ENCODE measurements at places on chromosomes 6 and 20.

- DNase-seq = no peak
Measured at GRCh38 chr6:83879746-83880145, 20.3 kb downstream of the CYB5R4 start.

- DNase-seq = no peak
Measured at GRCh38 chr20:31841928-31842327, 3.5 kb downstream of the FOXS1 start.

GRCh38 chr6:159642481-159642880 lies 50.6 kb downstream of the SOD2 start:
- DNase-seq = no peak

- DNase-seq = peak; percentile 13
Measured at GRCh38 chr6:125987026-125987617, 782 bp downstream of the TRMT11 start.

DNA sequence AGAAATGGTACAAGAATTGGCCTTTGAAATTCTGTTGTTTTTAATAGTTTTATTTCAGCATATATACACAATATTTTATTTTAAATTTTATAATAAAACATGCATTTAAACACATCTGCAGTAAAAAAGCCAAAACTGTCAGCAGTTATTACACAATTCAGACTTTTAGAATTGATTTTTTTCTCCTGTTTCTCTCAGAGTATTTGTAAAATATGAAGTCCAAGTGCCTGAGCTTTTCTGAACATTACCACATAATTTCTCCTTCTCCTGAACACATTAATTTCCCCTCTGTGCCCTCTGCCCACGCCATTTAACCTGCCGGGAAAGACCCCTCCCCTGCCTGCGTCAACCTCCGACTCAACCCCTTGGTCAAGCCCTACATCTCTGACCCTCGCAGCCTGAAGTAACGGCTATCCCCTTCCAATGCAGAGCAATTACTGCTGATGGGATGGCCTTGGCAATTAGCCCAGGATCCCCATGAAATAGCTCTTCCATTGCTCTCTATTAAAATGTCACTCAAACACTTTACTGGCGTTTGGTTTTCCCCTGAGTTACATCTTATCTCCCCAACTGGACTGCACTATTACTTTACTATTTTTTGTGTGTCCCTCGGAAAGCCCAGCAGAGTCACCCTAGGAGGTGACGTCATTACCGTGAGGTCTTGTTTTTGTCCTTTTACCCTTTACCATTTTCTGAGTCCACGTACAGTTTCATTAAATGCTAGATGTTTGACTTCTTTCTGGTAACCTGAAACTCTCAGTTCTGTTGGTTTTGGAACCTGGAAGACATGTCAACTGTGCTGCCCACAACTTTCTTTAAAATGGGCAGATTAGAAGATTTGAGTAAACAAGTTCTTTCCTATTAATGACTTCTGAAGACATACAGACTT lies 146.7 kb upstream of the TAB2 start:
- no peak for DNase-seq

DNA sequence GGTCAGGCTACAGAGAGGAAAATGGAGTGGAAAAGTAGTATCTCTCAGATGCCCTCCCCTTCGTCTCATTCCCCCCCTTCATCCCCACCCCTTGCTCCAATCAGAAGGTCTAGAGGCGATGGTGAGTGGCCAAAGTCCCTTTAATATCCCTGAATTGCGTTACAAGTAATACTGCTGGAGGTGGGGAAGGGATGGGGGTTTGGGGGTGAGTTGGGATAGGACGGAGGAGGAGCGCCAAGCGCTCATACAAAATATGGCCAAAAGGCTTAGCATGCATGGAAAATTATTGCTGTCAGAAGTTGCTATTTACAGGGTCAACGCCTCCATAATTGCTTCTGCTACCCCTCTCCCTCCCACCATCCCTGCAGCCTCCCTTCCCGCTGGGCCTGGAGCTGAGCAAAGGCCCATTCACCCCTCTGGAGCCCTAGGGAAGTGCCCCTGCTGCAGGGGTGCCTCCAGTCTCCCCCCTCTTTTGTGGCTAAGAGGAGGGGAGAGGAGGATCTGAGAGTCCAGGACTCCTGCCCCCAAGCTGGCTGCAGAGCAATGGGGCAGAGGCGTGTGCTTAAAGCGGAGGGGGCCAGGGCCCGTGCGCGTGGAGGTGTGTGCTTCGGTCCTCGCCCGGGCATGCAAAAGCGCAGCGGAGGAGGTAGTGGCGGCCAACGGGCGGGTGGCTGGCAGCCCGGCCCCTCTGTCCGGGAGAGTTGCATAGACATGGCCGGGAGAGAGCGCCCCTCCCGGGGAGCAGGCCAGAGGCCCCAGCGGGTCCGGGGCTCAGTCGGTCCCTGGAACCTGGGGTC lies 8.7 kb upstream of the SRXN1 start:
- no peak for DNase-seq

DNA sequence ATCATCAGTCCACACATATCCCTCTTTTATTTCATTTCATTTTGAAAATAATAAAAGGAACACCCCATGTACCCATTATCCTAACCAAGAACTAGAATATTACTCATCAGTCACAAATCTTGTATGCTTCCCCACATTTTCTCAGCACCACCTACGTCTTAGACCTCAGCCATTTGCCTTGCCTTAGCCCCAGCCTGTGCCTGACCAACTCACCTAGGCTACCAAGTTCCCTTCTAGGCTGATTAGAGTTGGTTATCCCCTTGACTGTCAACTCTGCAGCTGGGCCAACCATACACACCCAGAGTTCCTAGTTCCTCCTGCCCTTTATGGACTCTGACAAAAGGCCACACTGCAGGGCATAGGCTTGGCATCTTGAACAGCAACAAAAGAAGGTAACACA lies 33.4 kb upstream of the IPCEF1 start:
- no peak for DNase-seq

DNA sequence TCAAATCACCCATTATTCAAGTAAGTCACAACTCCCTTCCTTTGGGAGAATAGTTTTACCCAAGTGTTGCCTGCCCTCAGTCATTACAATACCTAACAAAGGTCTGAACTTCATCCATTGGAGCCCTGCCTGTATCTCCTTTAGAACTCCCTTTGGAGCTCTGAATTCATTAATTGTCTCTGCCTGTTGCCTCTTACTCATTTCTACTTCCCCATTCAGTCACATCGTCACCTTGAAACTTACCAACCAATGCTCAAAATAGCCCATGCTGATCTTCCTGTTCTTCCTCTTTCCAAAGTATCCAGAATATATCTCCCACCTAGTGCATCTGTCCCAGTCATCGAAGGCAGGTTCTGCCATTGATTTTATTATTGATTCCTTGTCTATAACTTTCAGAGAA lies 120.7 kb upstream of the ADGRF1 start:
- DNase-seq = no peak

GRCh38 chr6:17491416-17492142 lies 98.2 kb downstream of the CAP2 start:
- no peak for DNase-seq

DNA sequence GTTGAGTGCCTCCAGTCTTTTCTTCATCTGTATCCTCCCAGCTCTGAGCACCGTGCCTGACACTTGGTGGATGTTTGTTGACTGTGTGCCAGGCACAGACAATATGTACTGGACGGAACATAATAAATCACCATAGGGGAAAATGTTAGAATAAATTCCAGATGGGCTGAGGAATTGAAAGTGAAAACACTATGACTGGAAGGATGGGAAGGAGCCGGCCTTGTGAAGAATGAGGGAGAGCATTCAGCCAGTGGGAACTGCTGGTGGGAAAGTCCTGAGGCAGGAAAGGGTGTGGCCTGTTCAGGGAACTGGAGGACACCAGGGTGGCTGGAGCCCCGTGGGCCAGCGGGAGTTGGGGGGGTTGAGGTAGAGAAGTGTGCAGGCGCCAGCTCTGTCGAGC lies 75.4 kb downstream of the MTHFD1L start:
- no peak for DNase-seq

GRCh38 chr20:611843-612185 lies 1.7 kb upstream of the TCF15 start:
- DNase-seq = no peak

DNA sequence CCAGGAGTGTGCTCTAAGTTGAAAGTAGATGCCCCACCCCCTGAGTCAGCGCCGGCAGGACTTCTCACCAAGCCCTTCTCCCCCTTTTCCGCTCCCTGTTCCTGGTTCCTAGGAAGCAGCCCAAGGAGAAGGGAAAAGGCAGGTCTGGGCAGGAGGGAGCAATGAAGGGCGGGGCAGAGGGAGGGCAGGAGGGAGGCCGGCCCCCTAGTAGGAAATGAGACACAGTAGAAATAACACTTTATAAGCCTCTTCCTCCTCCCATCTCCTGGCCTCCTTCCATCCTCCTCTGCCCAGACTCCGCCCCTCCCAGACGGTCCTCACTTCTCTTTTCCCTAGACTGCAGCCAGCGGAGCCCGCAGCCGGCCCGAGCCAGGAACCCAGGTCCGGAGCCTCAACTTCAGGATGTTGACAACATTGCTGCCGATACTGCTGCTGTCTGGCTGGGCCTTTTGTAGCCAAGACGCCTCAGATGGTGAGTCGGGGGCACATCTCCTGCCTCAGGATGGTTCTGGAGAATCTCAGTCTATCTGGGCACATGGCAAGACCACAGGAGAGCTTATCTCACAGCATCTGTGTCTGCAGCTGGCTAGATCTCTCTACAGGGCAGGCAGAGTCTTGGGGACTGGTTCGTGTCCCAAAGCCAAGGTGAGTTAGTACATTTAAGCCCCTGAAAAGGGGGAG lies at the start of gene PROCR:
Gene PROCR, plus strand, starts transcription at position 320 of the 681 bp plus-strand sequence. Its CDS starts 83 bp downstream, at position 403.
- DNase-seq = peak; percentile 18

DNA sequence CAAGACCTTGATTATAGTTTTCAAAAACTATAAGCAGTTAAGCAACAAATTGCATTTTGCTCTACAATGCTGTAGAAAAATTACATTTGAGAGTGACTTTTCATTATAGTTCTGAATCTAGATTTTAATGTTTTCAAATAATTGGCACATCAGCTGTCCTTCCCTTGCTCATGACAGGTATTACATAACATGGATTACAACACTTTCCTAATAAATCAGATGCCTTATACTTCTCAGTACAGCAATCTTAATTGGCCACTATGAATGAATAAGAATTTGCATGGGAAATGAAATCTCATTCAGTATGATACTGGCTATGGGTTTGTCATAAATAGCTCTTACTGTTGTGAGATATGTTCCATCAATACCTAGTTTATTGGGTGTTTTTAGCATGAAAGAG lies 29.9 kb downstream of the HSF2 start:
- no peak for DNase-seq

GRCh38 chr20:57175397-57176010 lies 90.9 kb downstream of the BMP7 start:
- DNase-seq = no peak

DNA sequence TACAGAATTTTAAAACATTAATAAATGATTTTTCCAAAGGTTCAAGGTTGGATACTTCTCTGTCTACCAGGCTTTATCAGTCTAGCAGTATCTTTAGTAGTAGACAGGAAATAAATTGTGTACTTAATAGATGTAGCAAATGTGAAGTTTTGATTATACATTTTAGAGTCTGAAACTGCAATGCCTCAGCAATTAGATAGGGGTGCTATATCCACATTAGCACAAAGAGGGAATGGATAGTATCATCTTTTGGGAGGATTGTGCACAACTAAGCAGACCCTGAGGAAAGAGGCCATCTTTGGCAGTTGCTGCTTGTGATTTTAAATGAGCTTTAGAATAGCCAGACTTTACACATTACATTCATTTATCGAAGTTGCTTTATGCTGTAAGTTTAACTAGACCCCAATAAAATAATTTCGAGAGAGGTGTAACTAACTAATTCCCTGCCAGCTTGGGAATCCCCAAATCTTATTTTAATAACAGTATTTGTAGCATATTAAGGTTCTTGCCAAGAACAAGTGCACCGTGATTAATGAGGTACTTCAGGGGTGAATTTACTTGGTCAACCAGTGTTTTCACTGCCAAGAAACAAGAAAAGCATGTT lies 2.8 kb downstream of the KCNQ5 start:
- no peak for DNase-seq

DNA sequence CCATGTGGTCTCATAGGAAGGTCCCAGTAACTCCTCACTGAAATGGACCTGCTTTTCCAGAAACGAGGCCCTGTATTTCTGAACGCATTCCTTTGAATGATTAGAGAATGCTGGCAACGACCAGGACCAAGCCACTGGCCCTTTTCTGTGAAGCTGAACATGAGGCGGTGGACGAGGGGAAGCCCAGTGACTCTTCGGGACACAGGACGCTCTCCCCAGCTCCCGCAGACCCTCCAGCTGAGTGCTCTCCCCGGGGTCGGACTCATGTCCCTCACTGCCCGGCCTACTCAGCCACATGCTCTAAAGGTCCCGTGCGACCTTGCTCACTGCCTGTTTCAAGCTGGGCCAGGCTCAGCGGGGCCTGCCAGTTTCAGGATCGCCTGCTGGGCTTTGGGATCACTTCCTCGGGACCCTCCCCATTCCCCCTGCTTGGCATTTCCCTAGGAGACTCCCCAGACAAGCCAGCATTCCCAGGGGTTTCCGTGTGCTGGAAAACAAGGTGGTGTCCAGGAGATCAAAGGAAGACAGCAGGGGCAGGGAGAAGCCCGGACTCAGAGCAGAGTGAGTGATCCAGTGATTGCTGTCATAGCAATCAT lies 2.6 kb upstream of the CST9 start:
- DNase-seq = no peak

DNA sequence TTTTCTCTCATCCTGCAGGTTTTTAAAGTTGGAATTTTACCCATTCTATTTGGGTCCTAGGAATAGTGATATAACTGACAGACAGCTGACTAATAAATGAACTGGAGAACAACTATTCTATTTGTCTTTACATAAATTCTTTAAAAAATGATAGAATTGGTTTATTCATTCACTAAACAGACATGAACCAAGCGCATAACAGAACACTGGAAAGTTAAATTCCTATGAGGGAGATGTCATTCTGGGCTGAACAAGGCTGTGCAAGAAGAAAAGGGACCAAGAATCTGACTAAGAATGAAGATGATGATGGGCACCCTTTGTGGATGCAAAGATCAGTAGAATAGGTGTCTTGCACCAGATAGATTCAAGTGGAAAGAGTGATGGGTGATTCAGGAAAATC lies 256.3 kb upstream of the SASH1 start:
- no peak for DNase-seq

DNA sequence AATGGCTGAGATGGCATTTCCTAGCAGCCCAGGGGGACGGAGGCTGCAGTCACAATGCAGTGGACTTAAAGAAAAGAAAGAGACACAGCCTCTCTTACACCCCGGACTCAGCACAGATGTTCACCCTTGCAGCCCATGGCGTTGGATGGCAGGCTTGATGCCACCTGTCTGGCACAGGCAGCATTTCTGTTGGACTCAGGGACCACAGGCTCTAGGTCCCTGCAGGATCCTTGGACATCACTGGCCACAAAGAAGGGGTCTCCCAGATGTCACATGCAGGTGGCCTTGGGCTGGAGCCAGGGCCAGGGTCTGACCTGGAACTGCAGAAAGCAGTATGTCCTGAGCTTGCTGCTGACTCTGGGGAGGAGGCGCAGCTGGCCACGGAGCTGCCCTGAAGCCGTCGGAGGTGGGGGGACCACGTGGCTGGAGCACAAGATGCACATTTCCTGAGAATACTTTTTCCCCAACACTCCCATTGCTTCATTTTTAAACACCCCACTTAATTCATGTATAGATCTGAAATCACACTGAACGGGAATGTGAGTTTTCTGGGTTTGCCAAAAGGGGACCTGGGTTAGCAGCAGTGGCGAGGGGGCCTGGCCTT lies 102.3 kb upstream of the SULF2 start:
- no peak for DNase-seq

- no peak for DNase-seq
Measured at GRCh38 chr6:3534599-3534998, 77.7 kb upstream of the SLC22A23 start.

- no peak for DNase-seq
Measured at GRCh38 chr6:18352001-18352400, 35.1 kb upstream of the RNF144B start.
